ENCODE measurements at places on chromosomes 2 and 18.

- no peak for DNase-seq
Observed at GRCh38 chr2:18403921-18404522, 156.4 kb downstream of the RDH14 start.

- no peak for DNase-seq
Observed at GRCh38 chr2:149004836-149005235, 33.7 kb upstream of the LYPD6B start.

DNA sequence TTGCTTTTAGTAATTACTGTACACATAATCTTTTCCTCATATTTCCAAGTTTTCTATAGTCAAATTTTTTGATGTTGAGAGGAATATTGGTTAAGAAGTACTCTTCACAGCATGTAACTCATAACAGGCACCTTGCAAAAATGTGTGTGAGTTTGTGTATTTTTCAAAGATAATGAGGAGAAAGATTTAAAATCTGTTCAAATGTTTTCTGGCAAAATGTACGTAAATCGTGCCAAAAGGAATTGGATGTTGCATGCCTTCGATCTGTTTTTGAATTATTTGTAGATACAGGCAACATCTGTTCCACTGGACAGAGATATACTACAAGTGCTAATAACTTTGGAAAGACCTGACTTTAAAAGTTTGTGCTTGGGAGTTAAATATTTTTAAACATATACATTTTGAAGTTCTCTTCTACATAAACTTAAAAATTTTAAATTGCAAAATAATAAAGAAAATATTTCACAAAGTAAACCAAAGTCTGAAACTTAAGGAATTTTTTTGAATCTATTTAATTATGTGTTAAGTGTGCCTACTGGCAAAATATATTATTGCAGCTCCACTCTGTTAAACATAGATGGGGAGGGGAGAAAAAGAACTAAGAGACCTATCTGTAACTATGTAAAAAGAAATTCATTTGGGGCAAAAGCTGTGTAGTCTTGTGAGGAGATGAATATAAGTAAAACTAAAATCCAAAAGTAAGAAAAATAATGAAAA is 133.5 kb upstream of the UBE2E3 start:
- no peak for DNase-seq

DNA sequence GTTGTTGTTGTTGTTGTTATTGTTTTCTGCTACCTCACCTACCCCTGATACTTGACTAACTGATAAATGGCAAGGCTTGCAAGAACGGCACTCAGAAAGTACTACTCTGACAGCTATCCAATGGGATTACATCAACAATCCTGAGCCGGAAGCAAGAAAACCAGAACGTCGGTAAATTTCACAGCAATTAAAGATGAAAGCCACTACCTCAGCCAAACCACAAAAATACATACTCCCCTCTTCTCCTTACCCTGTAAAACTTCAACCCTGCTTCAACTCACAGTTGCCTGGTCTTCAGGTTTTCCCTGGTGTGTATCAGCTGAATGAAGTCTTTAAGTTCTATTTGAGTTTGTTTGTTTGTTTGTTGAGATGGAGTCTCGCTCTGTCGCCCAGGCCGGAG is 293.7 kb upstream of the RND3 start:
- DNase-seq: no peak

All from CD4-positive, alpha-beta T cell treated with Interleukin-17A for 1 hour (primary cell).